ENCODE measurements at places on chromosomes 16 and 17.

- no peak for DNase-seq
Measured at GRCh38 chr17:72862276-72862999, 230.1 kb downstream of the SLC39A11 start.

GRCh38 chr17:596287-596686 is 118.4 kb downstream of the VPS53 start:
- DNase-seq, result no peak

DNA sequence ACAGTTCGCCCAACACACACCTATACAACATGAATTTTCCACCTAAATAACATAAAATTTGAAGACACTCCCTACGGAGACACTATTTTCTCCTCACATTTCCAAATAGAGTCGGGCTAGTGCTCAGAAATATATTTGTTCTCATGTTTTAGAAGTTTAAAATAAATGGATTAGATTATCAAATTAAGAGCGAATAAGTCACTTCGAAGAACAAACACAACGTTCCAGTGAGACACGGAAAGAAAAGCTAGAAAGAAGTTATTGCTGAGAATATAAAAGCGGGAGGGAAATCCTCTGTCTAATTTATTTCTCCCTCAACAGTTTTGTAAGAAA is 2.0 kb upstream of the HS3ST3B1 start:
- DNase-seq, result no peak

GRCh38 chr17:44108440-44109311 is 14.8 kb downstream of the HDAC5 start:
- DNase-seq, result no peak

- DNase-seq, result no peak
Measured at GRCh38 chr16:14070555-14070876, 603 bp upstream of the MRTFB start.

DNA sequence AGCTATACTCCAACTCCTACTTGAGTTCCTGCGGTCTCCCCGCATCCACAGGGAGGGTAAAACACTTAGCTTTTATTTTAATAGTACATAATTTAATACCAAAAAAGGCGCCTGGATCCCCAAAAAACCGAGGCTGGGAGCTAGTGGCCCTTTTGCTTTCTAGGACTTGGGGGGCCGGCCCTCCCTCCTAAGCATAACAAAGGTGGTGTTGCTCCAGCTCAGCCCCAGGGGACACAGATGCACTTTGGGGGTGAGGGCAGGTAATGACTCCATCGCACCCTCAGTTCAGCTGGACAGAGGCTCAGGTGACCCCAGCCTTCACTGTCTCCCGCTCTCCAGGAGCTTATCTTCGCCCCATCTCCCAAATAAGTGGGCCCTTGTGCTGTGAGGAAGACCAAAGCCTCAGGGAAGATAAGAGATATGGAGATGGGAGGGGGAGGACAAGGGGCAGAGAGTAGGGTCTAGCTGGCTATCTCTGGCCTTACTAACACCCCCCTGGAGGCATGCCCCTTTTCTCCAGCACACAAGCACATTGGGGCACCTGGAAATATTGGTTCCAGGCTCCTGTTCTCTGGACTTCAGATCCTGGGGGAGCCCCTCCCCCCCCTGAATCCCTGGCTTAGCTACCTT is 2.8 kb upstream of the NHERF1 start:
- no peak for DNase-seq

GRCh38 chr17:42629411-42630009 is 20.0 kb downstream of the TUBG1 start:
- DNase-seq, result no peak

- DNase-seq, result no peak
Measured at GRCh38 chr17:28972437-28972836, 21.1 kb upstream of the PHF12 start.

GRCh38 chr17:2184993-2185931 is 118.3 kb downstream of the SMG6 start:
- DNase-seq, result no peak

GRCh38 chr17:48026502-48027321 is 10.9 kb downstream of the COPZ2 start:
- peak; percentile 56 for DNase-seq

GRCh38 chr16:29925105-29925756 is 795 bp downstream of the KCTD13 start:
- DNase-seq, result no peak

- DNase-seq, result no peak
Measured at GRCh38 chr16:62661435-62661834, 625.2 kb upstream of the CDH8 start.

DNA sequence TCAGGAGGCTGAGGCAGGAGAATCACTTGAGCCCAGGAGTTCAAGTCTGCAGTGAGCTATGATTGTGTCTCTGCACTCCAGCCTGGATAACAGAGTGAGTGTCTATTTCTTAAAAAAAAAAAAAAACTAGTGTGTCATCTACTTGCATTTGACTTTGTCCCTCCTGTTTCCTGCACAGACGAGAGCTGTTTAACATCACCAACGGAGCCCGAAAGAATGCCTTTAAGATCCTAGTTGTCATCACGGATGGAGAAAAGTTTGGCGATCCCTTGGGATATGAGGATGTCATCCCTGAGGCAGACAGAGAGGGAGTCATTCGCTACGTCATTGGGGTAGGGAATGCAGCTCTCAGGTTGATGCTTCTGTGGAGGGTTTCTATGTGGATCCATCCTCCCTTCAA is 13.4 kb downstream of the ITGAM start:
- DNase-seq, result no peak

DNA sequence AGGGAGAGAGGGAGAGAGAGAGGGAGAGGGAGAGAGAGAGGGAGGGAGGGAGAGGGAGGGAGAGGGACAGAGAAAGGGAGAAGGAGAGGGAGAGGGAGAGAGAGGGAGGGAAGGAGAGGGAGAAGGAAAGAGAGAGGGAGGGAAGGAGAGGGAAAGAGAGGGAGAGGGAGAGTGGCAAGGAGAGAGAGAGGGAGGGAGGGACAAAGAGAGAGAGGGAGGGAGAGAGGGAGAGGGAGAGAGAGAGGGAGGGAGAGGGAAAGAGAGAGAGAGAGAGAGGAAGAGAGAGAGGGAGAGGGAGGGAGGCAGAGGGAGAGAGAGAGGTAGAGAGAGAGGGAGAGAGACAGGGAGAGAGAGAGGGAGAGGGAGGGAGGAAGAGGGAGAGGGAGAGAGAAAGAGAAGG is 73.5 kb downstream of the AXIN2 start:
- no peak for DNase-seq

GRCh38 chr17:28433721-28434120 is 27.7 kb upstream of the SLC46A1 start:
- no peak for DNase-seq

DNA sequence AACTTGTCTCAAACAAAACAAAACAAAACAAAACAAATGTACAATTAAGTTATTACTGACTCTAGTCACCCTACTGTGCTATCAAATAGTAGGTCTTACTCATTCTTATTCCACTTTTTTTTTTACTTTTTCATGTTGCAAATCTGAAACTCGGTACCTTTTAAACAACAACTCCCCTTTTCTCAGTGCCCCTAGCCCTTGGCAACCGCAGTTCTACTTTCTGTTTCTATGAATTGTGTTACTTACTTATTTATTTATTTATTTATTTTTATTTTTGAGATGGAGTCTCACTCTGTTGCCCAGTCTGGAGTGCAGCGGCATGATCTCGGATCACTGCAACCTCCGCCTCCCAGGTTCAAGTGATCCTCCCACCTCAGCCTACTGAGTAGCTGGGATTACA is 104.0 kb downstream of the SLC39A11 start:
- DNase-seq, result no peak

- no peak for DNase-seq
Measured at GRCh38 chr17:38451030-38451839, 23.0 kb downstream of the ARHGAP23 start.

DNA sequence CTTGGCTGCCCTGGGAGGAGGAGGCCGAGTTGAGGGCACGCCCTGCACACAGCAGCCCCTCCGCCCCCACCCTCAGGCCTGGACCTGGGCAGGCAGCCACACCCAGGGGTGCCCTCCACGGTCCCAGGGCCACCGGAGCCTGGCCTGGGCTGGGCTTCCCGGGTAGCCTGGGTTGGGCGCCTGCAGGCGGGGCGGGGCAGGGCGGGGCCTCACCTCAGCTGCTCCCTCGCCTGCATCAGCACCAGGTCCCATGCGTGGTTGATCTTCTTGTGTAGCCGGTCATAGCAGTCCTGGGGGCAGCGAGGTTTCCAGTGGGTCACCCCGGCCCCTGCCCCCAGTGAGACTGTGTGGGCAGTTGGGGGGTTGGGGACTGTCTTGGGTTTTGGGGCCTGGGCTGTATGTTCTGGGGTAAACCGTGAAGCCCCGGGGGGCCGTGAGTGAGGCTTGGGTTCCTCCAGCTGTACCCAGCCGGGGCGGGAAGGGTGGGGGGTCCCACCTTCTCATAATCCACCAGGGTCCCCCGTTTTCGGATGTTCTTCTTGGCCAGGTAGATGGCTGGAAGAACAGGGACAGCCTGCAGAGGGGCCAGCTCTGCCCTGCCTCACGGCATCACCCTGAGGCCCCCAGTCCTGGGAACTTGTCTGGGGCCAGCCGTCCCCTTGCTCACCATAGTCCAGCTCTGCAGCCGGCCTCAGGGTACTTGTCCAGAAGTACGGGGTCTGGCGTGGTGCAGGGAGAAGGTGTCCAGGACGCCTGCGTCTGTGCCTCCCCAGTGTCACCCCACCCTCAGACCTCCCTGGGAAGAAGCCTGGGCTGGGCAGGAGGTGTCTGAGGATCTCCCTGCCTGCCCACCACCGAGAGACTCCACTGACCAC is 2.0 kb downstream of the RGS11 start:
- DNase-seq, result no peak

DNA sequence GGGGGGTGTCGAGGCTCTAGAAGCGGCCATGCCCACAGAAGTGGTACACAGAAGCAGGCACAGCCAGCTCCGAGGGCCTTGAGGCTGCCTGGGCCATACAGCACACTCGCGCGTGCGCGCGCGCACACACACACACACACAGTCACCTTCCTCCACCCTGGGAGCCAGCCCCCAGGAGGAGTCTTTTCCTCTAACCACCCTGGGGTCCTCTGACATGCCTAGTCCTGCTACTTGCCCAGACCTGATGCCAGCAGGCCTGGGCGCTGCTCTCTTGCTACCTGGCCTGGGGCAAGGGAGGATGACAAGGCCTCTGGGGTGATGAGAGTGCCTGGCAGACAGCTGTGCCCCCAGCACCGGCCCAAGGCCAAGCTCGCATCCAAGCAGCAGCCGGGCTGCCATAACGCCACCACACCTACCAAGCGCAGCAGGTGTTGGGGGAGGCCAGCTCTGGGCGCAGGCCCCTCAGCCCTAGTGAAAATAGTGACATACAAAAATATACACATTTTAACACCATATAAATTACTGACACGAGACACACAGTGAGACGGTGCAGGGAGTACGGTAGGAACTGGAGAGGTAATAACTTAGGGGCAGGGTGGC is 41.1 kb downstream of the TSC2 start:
- no peak for DNase-seq

- DNase-seq, result no peak
Measured at GRCh38 chr17:48393283-48393682, 36.7 kb downstream of the SKAP1 start.

DNA sequence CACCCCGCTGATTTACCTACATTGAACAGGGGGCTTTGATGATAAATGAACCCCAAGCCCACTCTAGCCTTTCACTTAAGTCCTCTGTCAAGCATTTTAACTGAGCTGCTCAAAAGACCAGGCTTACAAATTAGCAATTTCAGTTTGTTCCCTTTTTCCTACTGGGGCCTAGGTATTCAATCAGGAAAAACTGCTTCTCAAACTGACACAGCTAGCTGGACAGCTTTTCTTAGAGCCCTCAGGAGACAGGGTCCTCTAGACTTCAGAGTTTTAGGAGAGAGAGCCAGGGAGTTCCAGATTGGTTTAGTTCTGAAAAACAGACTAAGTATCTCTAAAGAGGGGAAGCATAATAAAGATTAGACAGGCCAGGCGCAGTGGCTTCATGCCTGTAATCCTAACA is 6.2 kb upstream of the HEXIM2 start:
- DNase-seq, result no peak

DNA sequence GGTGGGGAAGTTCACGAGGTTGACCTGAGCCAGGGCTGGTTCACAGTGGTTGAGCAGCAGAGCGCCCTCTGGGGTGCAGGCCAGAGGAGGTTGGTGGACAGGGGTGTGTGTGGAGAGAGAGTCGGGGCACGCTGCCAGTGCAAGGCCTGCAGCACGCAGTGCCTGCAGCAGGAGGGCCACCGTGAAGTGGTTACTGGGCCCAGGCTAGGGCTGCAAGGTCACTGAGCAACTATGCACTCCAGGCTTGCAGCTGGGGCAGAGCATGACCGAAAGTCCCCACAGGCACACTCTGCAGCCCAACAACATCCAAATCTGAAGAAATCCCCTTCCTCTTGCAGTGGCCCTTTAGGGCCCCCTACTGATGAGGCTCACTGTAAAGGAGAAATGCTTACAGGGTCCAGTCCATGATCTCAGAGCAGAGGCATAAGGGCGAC is 89.1 kb upstream of the NOL11 start:
- no peak for DNase-seq

DNA sequence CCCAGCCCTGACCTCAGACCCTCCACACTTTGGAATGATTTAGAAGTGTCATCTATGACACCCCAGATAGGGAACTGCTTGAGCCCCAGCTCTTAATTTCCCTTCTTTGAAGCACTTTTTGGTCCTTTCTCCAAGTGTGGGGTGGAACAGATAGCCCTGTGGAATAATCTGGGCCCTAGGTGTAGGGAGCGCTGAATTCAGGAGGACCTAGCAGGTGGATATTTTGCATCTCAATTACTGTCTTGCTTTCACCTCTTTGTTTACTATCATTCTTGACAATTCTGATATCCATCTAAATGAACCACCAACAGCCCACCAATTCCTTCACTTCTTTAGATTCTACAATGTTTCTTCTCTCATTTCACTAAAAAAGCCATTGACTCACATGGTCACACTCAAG is 850.4 kb downstream of the KCNJ2 start:
- DNase-seq, result no peak

- no peak for DNase-seq
Measured at GRCh38 chr16:8712589-8713361, 38.4 kb downstream of the ABAT start.

DNA sequence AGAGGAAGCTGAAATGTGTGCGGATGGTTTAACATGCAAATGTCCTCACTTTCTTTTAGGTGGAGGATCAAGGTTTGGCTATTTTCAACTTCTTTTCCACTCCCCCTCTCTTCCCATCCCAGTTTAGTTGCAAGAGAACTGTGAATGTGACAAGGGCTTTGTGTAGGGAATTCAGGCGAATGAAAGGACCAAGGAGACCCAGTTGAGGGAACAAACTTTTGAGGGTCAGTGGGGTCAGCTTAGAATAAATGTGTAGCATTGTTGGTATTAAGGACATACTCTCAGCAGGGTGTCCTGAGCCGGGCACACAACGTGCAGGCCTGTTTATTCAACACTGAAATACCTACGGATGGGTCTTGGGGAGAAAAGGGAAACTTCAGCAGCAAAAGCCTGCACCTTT is 346.0 kb downstream of the PMP22 start:
- DNase-seq, result no peak

DNA sequence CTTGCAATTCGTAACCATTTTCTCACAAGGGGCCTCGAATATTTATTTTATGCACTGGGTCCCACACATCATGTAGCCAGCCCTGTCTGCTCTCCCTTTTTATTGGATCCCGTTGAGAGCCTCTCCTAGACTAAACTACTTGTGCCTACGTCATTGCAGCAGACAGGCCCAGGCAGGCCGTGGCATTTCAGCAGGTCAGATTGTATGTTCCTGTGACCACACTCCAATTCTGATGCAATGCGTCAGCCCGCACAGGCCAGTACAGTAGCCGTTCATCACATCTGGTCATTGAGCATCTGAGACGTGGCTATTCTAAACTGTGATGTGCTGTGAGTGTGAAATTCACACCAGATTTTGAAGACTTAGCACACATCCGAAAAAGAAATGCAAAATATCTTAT is 42.2 kb downstream of the ABAT start:
- no peak for DNase-seq

All from stimulated activated CD4-positive, alpha-beta T cell treated with anti-CD3 and anti-CD28 coated beads, Interleukin-1b, Interleukin-23, amount 100 ng/mL, for 1 hour (primary cell).